SK-MEL-5 (cell line): ENCODE measurements at places on chromosomes 6 and 20. TPM values are rescaled to one million over a fixed set of nuclear protein-coding genes. Genes with fewer than 3 reads are reported as not detected.

DNA sequence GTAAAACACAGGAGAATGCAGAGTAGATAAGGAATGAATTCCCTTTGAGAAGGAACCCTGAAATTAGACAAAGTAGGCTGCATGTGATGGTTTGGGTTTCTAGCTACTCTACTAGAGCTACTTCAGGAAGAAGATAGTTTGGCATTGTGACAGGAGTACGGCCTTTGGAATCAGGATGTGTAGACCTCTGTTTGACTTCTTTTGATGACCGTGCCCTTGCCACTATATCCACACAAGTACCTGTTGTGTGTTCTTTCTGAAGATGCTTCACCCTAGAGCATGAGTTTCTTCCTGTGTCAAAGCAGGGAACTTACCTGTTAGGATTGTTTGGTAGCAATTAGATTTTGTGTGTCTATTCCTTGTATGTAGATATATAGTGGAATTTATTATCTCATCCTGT, 41.7 kb downstream of the CD2AP start:
- DNase-seq = no peak

- DNase-seq = no peak
These were observed 104.0 kb downstream of the COL12A1 start for GRCh38 chr6:75101896-75102295.

DNA sequence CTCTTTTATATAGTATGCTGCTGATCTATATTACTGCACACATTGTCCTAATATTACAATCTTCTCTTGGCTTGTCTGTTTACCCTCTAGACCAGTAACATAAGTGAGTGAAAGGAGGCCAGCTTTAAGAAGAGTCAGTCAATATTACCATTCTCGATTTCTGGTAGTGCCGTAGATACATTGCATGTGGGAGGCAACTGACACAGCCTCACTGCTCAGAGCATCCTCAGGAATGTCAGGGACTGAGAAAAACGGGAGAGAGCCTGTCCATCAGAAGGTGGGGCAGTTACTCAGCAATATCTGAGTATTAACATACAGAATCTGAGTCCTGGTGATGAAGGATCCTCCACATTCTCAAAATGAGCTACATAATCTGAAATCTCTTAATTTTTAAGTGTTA, 259.9 kb downstream of the GJA1 start:
- no peak for DNase-seq

DNA sequence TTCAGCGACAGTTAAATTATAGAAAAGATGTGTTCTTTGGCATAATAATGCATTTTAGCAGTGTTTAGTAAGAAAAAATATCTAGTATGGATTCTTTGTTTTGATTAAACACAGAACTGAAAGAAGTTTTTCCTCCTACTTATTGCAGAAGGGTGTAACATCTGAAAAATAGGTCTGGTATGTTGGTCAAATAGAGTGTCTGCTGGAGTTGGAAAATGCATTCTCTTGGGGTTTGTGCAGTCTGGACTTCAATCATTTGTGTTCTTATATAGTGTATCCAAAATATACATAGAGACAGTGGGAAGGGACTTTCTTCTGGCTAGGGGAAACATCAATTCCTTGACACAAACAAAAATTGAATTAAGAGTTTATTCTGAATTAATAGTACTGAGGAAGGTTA, 132.4 kb upstream of the MAN1A1 start:
- no peak for DNase-seq

GRCh38 chr6:158706369-158706982, 56.6 kb downstream of the SYTL3 start:
- peak; percentile 76 for DNase-seq

The SDCBP2 gene
- total RNA-seq = 0.32 and 0.50 TPM in 2 replicates

The MAN1A1 gene
- 0.96 and 1.3 TPM in 2 replicates for total RNA-seq

The ID4 gene
- 30.9 and 31.9 TPM in 2 replicates for total RNA-seq

The PSORS1C1 gene
- not detected in 2 replicates for total RNA-seq
